ENCODE measurements at places on chromosomes 13 and 19.
A peak's percentile ranks its signal among the peaks of the same experiment; 100 is the strongest.

- DNase-seq, result no peak
Observed at GRCh38 chr19:869245-870177, 10.0 kb downstream of the CFD start.

DNA sequence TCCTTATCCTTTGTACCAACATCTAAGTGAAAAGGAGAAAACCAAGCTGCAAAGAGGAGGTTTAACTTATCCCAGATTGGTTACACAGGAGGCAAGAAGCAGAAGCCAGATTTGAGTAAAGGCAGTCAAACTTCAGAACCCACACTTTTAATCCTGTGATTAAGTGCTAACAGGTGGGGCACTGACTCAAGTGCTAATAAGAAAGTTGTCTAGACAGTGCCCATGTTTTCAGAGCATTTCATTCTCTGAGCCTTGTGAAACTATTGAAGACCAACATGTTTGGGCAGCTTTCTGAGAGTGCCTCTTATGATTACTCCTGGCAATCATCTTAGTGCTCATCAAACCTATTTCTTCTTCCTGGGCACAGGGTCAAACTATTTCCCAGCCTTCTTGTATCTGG lies 380.8 kb downstream of the KCNRG start:
- DNase-seq, result no peak

- DNase-seq, result no peak
Observed at GRCh38 chr19:39765091-39766076, 13.3 kb upstream of the LEUTX start.

- DNase-seq, result no peak
Observed at GRCh38 chr13:48600374-48601364, 53.1 kb upstream of the CYSLTR2 start.

DNA sequence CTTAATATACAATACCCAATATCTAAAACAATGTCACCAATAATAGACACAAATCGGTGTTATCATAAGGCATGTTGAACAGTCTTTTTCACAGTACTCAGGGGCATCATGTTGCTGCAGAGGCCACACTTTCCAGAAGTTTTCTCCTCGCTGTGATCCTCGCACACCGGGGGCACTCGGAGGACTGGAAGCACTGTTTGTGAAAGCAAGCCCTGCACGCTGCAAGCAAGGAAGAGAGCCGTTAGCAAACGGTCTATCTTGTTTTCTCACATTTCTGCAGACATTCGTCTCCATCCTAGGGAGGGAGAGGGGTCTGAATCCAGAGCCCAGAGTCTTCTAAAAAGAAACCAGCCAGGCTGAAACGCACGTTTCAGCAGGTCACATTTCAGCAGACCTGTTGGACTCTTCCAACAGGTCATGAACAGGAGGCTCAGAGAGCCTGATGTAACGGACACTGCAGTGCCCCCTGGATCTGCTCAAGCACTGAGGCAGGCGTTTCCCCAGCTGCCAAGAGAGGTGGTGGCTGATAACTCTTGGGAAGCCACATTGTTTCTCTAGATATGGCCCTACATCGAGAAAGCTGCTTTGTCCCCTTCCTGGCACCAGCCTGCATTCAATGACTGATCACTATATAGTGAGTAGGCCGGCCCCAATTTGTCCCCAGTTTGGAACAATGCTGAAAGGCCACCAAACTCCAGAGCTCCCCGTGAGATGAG lies 43.6 kb downstream of the RUBCNL start:
- no peak for DNase-seq

DNA sequence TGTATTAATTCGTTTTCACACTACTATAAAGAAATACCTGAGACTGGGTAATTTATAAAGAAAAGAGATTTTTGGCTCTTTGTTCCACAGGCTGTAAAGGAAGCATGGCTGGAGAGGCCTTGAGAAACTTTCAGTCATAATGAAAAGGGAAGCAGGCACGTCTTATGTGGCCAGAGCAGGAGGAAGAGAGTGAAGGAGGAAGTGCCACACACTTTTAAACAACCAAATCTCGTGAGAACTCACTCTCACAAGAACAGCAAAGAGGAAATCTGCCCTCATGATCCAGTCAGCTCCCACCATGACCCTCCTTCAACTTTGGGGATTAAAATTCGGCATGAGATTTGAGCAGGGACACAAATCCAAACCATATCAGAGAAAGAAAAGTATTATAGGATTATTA lies 1255.9 kb upstream of the MIR17HG start:
- DNase-seq, result no peak

GRCh38 chr19:3123956-3124355 lies 11.9 kb upstream of the GNA15 start:
- no peak for DNase-seq

- peak; percentile 31 for DNase-seq
Observed at GRCh38 chr19:48872884-48873475, 759 bp downstream of the PPP1R15A start.

DNA sequence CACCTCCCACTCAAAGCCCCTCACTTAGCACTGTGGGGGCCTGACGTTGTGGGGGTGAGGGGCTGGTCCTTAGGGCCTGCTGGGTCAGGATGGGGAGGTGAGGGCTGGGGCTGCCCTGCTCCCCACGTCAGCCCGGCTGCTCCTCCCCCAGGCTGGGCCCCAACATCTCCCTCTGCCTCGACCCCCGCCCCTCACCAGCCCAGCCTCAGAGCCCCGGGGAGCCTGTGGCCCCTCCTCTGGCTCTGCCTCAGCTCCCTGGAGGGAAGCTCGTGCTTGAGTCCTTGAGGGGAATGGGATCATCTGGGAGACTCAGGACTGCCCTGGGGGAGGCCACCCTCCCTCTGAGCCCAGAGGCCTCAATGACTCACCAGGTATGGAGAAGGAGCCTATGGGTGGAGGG lies 6.8 kb downstream of the LILRA4 start:
- DNase-seq, result no peak

DNA sequence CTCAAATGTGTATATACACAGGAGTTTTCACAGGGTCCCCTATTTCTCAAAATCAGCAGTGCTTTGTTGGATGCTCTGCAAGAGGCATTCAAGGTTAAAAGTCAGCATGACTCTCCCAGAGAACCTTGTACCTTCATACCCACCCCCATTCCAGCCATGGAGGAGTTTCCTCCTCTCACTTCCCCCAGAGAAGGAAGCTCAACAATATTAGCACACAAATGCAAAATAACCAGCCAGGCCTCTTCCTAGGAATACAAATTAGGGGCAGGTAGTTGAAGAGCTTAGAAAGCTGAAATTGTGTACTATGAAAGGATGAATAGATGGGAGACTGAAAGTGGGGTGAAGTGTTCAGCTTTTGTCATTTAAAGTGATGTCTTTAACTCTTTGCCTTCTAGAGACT lies 43.8 kb downstream of the SPRY2 start:
- DNase-seq, result no peak

- no peak for DNase-seq
Observed at GRCh38 chr13:98570929-98571372, 6.0 kb downstream of the STK24 start.

GRCh38 chr13:99352351-99353245 lies 45.4 kb upstream of the GPR183 start:
- DNase-seq, result no peak

DNA sequence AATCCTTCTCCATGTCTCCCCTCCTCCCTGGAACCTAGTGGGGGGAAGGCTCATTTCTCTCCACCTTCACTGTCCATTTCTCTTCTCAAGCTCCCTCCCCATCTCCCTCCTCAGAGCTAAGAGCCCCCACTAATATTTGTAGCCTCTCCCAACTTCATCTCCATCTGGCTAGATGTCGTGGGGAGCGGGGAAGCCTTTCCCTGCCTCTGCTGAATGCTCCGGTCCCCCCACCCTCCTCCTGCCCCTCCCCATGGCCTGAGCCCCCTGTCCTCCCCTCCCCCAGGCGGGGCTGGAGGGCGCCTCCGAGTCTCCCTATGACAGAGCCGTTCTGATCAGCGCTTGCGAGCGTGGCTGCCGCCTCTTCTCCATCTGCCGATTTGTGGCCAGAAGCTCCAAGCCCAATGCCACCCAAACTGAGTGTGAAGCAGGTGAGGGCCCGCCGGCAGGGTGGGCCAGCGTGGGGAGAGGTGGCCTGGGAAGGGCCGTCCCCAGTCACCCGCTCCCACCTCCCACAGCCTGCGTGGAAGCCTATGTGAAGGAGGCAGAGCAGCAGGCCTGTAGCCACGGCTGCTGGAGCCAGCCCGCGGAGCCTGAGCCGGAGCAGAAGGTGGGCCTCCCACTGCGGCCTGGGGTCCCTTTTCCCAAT lies 1.0 kb downstream of the TMEM59L start:
- no peak for DNase-seq

DNA sequence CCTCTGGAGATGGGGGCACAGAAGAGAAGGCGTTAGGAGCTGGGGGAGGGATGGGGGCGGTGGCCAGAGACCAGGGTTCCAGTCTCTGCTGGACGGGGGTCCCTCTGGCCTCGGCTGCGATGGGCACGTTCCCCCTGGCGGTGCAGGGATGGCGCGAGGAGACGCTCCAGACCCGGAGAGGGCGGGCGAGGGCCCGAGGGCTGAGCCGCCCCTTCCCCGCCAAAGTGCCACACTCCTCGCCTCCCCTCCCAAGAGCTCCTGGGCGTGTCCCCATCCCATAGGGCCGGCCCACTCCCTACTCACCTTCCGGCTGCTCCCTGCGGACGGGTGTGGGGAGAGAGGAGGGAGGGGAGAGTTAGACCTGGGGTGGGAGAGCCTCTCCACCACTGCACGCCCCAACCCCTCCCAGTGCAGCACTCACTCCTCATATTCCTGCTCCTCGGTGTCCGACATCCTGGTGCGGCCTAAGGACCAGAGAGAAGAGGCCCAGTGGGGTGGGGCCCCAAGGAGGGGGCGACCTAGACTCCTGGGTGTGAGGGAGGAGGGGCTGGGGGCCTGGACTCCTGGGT lies 2.2 kb downstream of the TNNT1 start:
- peak; percentile 88 for DNase-seq

DNA sequence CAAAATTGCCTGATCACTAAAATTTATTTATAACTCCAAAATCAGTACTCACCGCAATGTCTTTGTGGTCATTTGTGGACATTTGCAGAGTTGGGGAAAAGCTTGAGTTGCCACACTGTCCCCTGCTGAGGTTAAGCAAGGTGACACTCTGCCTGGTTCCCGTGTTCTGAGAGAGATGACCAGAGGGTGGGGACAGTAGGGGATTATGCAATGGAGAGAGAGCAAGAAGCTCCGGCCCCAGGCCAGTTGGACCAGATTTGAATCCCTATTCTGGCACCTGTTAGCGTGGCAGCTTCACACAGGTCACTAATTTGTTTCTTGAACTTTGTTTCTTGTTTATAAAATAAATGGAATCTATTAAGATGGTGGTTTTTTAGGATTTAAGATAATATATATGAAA lies 17.8 kb downstream of the ERCC5 start:
- DNase-seq, result no peak

DNA sequence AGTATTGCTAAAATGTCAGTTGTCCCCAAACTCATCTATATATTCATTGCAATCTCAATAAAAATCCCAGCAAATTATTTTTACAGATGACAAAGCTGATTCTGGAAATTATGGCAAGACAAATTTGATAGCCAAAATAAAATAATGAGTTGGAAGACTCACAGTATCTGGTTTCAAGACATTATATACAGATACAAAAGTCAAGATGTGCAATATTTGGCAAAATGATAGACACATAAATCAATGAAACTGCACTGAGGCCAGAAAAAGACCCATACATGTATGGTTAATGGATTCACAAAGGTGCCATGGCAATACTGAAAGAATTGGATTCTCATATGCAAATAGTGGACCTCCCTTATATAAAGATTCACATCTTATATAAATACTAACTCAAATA lies 24.2 kb downstream of the ZNF45 start:
- no peak for DNase-seq

GRCh38 chr19:36963280-36963679 lies 47.1 kb downstream of the ZNF568 start:
- peak; percentile 33 for DNase-seq

DNA sequence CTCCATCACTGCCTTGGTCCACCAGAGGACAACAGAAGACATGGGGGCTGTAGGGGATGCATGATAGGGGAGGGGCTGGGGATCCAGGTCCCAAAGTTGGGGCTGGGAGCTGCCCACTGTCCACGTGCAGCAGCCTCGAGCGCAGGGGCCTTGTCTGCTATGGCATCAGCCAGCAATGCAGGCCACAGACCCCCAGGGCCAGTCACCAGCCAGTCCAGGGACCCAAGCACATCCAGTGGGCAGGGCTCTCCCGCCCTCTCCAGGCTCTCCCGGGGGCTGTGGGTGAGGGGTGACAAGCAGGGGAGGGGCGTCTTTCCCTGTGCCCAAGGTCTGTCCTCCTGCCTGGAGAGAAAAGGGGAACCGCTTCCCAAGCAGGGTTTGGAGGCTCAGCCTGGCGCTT lies 32.8 kb downstream of the PEPD start:
- DNase-seq, result no peak

DNA sequence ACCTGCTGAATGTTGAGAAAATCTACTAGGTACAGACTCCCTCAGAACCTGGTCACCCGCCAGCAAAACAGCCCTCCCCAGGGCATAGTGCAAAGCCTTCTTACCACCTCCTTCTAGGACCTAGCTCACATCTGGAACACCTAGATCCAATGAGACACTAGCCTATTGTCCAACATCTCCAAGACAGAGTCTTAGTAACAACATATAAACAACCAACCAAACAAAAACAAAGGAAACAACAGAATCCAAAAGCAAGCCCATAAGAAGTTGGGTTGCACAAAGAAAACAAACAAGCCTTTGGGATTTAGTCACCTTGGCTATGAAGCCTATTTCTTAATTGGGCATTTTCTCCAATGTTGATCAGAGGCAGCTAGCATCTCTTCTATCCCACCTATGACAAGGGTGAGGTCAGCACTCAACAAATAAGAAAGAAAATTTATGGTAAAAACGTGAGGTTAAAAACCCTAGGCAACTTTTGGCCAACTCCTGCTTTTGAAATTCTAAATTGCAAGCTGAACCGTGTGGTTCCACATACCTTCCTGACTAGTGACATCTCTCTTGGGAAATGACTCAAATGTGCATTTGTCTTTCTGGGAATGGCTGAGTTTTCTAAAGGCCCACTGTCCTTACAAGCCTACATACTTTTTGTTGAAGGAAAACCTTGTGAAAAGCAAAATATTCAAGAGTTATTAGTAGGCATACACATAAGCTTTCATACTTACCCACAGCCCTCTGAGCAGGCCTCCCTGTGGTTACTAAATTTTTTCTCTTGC lies 66.7 kb downstream of the FAM216B start:
- DNase-seq, result no peak

GRCh38 chr13:66036636-66037035 lies 1193.5 kb downstream of the PCDH9 start:
- DNase-seq, result no peak

DNA sequence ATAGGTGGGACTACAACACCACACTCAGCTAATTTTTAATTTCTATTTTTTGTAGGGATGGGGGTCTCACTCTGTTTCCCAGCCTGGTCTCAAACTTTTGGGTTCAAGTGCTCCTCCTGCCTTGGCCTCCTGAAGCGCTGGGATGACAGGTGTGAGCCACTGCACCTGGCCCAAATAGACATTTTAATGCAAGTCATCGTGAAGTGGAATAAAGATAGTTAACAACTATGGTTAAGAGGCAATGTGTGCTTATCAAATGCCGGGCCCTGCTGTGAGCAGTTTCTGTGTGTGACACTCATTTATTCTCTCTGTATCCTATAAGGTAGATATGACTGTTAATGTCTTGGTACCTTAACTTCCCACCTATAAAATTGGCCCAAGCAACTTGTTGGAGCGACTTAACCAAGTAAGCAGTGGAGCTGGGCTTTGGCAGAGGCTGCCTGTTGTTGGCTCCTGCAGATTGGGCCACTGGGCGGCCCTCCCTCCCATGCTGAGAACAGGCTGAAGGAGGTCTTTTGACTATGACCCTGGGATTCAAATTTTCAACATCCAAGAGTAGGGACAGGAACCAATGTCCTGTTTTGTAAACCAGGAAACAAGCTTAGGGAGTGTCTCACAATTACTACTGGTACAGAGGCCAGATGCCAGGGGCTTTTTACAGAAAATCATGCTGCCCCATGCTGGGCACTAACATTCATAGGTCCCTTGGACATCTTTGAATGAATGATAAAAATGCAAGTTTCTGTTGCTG lies 450.7 kb downstream of the TSHZ3 start:
- DNase-seq, result no peak
